ENCODE measurements at places on chromosomes 2 and 18.

DNA sequence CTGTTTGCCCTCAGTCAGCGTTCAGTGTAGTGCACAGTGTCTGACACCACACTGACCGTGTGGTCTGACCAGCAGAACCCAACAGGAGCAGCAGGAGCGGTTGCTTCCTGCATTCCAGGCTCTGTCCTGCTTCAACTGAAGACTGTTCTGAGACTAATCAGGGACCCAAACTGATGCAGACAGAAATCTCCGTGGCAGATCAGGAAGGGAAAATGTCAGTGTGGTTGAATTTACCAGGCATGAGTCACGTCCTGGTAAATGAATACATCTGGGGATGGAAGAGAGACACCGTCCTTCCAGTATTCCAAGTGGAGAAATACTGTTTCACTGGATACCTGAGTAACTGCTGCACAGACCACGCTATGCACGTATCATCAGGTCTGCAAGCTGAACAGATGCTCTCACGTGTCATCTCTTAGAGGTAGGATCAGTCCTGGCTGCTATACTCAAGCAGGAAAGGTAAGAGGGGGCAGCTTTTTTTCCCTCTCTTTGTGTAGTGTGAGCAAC is 223.6 kb upstream of the EPAS1 start:
- DNase-seq: no peak

- DNase-seq: no peak
Measured at GRCh38 chr2:229265727-229266126, 5.4 kb downstream of the PID1 start.

GRCh38 chr2:72143441-72144273 is 4.0 kb downstream of the CYP26B1 start:
- DNase-seq: no peak

GRCh38 chr18:80198994-80199748 is 48.1 kb downstream of the PARD6G start:
- DNase-seq: no peak

- DNase-seq: no peak
Measured at GRCh38 chr18:35171315-35171987, 69.4 kb upstream of the ZNF397 start.

Data from activated T-helper 2 cell treated with anti-CD3 and anti-CD28 coated beads, Interferon-gamma antibody, Interleukin-2, Interleukin-4, amounts not matched to agents 10 μg/mL and 5 μg/mL and 100 μg/mL, durations not matched to agents 14 hours and 24 hours and 36 hours (primary cell).